ENCODE measurements at places on chromosomes 16 and 17.

- DNase-seq = peak; percentile 43
Measured at GRCh38 chr17:75517297-75517865, 1.1 kb downstream of the TSEN54 start.

GRCh38 chr16:11794996-11795886, 1.8 kb downstream of the ZC3H7A start:
- DNase-seq = no peak

GRCh38 chr16:84588991-84589390, 28.9 kb downstream of the COTL1 start:
- no peak for DNase-seq

GRCh38 chr17:78225088-78225865, 6.2 kb upstream of the TMEM235 start:
- no peak for DNase-seq

- no peak for DNase-seq
Measured at GRCh38 chr16:61834082-61834481, 202.2 kb downstream of the CDH8 start.

GRCh38 chr16:56470232-56470631, 18.9 kb downstream of the OGFOD1 start:
- DNase-seq = no peak

All from CD4-positive, alpha-beta T cell treated with Interleukin-17A for 1 hour (primary cell).